NCI-H187 treated with DMSO at 0.1 percent for 48 hours (cell line): ENCODE measurements at places on chromosomes 11 and 22.

- DNase-seq, result no peak
Measured at GRCh38 chr22:29877620-29878019, 5.4 kb upstream of the MTMR3 start.

DNA sequence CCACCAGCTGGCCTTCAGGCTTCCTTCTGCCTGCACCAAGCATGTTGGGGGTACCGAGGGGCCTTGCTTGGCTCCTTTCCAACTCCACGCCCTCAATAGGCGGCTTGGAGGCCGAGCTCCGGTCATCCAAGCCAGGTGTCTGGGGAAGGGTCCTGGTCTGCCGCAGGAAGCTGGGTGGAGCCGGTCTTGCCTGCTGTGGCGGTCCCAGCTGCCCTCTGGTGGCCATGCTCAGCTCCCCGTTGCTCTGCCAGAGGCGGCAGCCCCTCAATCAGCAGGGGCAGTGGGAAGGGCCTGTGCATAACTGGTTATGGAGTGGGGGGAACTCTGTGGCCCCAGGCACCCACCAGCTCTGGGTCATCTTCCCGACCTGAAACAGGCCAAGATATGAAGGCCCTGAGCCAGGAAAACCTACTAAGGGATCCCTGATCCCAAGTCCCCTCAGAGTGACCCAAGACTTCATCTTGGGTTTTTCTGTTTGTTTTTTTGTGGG, 3.2 kb downstream of the ARVCF start:
- no peak for DNase-seq

DNA sequence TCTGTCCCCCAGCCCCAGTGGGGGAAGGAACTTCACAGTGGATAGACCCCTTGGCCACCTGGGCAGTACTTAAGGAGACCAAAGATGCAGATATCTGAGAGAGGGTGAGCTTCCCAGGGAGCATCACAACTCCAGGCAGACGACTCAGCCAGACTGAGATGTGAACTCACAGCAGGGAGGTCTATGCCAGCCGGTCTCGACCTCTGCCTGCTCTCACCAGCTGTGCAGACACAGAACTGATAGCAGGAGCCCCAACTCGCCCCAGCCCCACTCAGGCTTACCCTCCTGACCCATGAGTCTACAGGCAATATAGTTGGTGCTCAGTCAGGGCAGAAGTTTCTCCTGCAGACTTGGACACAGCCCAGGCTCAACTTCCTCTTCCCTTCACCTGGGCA, 29.7 kb upstream of the ACCSL start:
- DNase-seq, result no peak

- DNase-seq, result no peak
Measured at GRCh38 chr11:101707477-101707876, 123.7 kb upstream of the TRPC6 start.

DNA sequence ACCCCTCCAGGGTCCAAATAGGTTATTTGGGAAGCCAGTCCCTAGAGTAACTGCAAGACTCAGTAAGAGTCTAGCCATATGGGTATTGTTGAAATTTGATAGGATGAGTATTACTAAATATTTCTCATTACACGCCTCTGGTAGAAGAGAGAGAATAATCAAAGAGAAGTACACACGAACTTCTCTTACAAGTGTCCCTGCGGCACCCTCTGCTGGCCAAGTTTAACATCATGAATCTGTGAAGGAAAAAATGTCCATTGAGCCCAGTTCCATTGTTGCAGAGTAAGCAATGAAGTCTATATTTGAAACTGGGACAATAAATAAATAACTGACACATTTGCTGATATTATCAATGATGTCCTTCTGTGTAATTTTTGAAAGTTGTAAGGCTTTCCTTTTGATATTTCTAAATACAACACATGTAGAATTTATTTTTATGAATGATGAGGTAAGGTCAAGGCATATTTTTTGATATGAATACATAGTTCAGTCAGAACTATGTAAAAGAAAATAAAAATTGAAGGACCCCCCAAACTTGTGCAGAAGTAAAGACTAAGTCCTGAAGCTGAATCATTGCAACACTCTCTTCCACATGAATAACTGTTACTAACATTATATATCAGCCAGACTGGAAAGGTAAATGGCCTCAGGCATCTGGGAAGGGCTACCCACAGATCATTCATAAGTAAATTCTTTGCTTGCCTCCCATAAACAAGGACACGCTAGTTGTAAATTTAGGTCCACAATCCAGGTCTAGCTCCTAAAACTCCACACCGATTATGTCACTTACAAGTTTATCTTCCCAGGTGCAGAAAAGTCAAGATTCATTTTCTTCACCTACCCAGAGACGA, 10.0 kb downstream of the OR51L1 start:
- peak; percentile 13 for DNase-seq

DNA sequence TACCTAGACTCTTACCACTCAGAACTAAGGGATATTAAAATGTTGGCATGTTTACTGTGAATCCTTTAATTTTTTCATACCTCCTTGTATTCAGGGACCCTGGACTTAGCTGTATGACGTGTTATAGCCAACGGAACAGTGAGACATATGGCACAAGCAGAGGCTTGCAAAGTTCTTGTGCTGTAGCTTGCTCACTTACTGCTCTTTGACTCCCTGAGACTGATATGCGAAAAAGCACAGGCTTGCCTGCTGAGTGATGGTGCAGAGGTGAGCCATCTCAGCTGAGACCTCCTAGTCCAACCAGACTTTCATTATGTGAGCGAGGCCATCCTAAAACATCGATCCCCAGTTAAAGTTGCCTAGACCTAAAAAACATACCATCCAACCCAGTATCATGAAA, 811.0 kb downstream of the METTL15 start:
- DNase-seq, result no peak

DNA sequence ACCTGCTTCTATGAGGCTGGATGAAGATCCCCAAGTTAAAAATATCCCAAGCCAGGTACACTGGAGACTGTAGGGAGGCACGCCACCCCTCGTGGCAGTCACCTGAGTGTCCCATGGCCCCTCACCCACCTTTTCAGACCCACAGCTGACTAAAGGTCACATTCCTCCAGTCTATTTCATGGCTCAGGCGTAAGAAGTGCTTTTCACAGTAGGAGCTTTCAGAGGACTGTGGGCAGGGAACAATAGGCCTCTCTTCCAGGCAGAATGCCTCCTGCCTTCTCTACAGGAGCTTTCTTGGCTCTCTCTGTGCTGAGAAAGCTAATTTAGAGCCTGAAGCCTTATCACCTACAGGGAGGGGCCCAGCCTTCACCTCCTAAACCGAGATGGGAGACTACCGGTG, 73.8 kb downstream of the C11orf58 start:
- no peak for DNase-seq

GRCh38 chr11:85086504-85087284, 540.5 kb downstream of the DLG2 start:
- no peak for DNase-seq

- no peak for DNase-seq
Measured at GRCh38 chr22:37623075-37624016, 14.7 kb downstream of the GGA1 start.

GRCh38 chr11:126929179-126930061, 71.2 kb downstream of the KIRREL3 start:
- peak; percentile 49 for DNase-seq

- no peak for DNase-seq
Measured at GRCh38 chr22:32650553-32651345, 150.8 kb upstream of the TIMP3 start.

- no peak for DNase-seq
Measured at GRCh38 chr11:15197696-15198095, 83.0 kb downstream of the INSC start.

DNA sequence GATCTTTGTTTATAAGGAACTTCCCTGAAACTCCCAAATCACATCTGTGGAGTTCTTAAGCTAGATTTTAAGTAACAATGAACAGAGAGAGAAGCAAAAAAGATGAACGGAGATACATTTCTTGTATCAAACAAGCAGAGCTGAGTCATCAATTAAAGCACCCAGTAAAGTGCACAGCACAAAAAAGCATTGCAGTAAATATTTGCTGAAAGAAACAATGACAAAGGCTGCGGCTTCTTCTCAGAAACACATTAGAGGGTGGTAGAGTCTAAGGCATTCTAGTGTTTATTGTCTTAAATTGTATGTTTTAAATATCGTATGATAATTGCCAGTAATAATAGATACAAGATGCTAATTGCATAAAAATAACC, 941.6 kb upstream of the CHORDC1 start:
- DNase-seq, result no peak

DNA sequence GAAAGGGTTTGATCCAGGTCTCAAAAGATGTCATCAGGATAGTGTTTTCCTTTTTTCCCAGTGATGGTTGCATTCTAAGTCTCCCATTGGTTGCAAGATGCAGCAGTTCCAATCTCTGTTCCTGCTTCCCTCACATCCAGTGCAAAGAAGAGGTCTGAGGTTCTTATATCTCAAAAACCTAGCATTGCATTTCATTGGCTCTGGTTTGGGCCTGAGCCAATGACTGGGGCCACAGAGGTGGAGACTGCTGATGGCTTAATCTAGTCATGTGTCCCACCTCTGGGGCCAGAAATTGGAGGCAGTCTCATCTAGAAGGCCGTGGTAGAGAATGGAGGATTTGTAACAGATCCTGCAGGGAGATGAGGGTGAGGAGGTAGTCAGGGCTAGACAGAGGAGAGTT, 13.2 kb upstream of the MICAL2 start:
- no peak for DNase-seq

GRCh38 chr22:30132290-30132996, 52.2 kb downstream of the HORMAD2 start:
- no peak for DNase-seq

- no peak for DNase-seq
Measured at GRCh38 chr22:25448435-25449051, 115.9 kb upstream of the GRK3 start.

GRCh38 chr11:70252844-70253243, 17.6 kb upstream of the PPFIA1 start:
- no peak for DNase-seq

- DNase-seq, result no peak
Measured at GRCh38 chr11:33989461-33989860, 62.1 kb upstream of the CAPRIN1 start.

GRCh38 chr11:45145379-45146071, 914 bp upstream of the PRDM11 start:
- no peak for DNase-seq

DNA sequence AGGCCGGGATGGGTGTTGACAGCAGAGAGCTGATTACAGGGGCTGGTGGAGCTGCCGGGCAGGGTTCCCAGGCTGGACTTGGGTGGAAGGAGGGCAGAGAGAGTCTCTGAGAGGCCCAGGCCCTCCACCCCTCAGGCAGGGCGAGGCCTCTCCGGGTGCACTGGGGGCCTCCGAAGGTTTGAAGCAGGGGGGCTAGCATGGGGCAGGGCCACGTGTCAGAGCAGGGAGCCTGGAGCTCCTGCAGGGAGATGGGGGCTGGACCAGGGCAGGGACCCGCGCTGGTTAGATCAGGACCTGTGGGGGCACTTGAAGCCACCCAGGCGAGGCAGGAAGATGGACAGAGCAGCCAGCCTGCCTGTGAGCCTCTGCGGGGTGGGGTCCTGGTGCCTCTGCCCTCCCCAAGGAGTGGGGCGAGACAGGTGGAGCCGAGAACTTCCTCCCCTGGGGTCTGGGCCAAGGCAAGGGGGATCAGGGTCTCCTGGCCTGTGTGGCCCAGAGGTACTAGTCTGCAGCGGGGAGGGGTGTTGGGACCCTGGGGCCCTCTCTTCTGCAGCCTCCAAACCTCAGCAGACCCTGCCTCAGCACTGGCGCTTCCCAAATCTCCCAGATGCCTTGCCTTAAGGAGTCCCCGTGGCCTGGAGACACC, 911 bp downstream of the PANX2 start:
- DNase-seq, result no peak

- no peak for DNase-seq
Measured at GRCh38 chr11:69868871-69869270, 49.7 kb upstream of the FGF3 start.

GRCh38 chr11:75133976-75134375, 16.9 kb upstream of the SLCO2B1 start:
- DNase-seq, result no peak

GRCh38 chr11:19880088-19880345, 167.4 kb downstream of the NAV2 start:
- no peak for DNase-seq

DNA sequence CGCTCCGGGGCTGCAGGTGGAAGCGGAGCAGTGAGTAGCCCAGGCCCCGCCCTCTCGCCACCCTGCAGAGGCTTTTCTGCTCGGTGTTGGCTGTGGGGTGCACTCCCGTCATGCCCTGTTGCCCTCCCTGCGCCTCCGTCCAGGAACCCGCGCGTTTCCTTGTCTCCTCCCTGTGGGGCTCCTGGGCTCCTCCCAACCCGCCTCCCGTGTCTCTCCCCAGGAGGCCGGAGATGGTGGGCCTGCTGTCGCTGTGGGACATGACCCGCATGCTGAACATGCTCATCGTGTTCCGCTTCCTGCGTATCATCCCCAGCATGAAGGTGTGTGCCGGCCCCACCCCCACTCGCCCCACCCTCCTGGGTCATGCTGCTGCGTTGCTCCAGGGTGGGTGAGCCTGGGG, 32.4 kb downstream of the TPCN2 start:
- no peak for DNase-seq

- DNase-seq, result no peak
Measured at GRCh38 chr11:25456211-25456610, 875.7 kb upstream of the ANO3 start.

- DNase-seq, result no peak
Measured at GRCh38 chr11:119518746-119519730, 96.1 kb upstream of the THY1 start.

DNA sequence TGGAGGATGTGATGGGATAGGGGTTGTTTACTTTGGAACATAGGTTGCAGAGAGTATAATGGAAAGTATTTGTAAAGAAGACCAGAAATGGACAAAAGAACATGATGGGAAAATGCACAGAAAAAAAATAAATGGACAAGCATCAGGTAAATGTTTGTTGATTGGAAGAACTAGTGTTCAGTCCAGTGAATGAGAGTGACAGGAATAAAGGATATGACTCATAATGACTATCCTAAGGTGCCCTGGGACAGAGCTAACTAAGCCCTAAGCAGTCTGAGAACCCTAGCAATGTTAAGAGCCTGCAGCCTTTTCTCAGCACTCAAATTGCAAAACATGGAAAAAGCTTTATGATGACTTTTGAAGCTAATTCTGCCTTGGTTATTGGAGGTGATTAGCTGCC, 732.8 kb upstream of the ANO5 start:
- DNase-seq, result no peak

DNA sequence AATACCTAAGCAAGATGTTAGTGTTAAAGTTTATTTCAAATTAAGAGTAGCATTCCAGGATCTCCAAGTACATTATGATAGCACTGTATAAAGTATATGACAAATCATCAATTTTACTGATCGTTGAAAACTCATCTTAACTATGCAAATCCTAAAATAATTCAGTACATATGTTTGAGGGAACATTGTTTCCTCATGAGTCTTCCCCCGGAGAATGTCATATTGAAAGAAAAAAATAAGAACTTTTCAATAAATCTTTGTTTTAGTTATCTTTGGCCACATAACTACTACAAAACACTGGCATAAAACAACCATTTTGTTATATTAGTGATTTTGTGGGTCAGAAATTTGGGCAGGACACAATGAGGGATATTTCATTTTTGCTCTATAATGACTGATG, 135.4 kb downstream of the METTL15 start:
- no peak for DNase-seq

DNA sequence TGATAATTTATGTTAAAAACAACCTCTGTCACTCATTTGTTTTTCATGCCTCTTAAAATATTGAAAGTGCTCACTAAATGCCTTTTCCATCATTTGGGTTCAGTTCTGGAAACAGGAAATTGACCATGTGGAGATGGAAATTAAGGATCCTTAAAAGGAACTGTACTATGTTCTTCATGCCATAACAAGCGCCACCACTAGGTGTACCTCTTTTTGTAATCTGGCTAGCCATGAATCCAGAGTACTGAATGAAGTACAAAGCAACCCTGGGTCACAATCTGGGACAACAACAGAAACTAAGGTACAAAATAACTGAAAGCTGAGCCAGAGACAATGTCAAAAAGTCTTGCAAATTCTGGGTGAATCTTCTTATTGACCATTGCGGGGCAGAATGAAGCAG, 559.1 kb downstream of the FAM181B start:
- DNase-seq, result no peak
